Activated CD4-positive, alpha-beta T cell treated with anti-CD3 and anti-CD28 coated beads, Interleukin-2, amount 10 ng/mL, durations not matched to agents 7 days and 5 days (primary cell): ENCODE measurements at places on chromosomes 13 and 19.

GRCh38 chr13:110393761-110394160 is 86.7 kb downstream of the COL4A2 start:
- no peak for DNase-seq

DNA sequence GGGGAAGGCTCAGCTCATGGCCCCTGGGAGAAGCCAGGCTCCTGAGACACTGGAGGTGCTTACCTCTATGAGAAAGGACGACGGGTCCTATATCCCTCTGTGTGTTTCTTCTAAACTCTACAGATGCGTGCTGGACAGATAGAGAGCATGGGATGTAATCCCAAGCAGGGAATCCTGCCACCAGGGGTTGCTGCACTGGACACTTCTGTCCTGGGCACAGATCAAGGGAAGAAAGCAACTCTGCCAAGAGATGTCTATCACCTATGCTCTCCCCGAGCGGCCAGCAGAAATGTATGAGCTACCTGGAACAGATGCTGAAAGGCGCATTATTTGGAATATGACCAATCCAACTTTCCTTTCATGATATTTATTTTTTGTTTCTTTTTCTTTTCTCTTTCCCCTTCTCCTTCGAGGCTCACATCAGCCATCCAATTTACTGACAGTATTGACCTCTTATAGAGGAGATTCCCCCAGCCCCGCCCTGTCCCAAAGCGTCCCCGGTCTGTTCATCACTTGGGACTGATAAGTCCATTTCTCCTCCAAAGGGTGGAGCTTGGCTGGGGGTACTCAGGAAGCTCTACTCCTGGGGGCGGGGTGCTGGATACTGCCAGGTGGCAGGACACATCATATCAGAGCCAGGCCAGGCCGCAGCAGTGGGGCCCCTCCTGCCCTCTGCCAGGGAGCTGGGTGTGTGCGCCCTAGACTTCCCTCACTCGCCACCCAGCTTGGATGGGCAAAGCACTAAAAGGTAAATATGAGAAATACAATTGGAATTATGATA is 34.2 kb downstream of the TSHZ3 start:
- DNase-seq, result no peak

DNA sequence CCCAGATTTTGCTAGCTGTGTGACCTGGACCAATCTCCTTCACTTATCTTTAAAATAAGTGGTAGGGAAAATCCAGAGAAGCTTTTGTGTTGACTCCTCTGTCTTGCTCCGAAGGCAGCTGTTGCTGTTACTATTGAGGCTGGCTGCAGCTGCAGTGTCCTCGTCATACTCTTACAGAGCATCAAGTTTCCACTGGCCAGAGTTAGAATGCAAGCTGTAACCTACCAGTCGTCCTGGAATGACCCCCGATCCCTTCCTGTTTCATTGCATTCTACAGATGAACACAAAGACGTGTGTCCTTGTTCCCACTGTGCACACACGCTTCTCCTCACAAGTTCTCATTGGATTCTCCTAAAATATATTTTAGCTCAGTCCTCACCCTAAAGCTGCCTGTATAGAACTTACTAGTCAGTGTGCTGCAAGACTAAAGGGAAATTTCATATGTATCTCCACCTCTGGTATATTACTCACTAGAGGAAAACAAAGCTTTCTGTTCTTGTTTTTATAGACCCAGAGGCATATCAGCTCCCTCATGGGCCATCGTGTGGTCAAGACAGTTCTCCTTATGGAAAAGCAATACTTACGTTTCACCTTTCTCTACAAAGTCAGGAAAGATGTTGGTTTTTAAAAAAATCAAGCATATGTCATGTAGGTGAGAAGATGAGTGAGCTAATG is 589.8 kb downstream of the LMO7 start:
- DNase-seq, result no peak

GRCh38 chr13:99439048-99439447 is 62.2 kb upstream of the TM9SF2 start:
- DNase-seq, result no peak

GRCh38 chr19:23788411-23788810 is 29.7 kb upstream of the ZNF681 start:
- DNase-seq, result no peak

- no peak for DNase-seq
Measured at GRCh38 chr19:44813070-44813840, 4.4 kb downstream of the BCAM start.

- no peak for DNase-seq
Measured at GRCh38 chr13:28513745-28514144, 18.8 kb upstream of the FLT1 start.

GRCh38 chr19:17755977-17756670 is 4.8 kb downstream of the FCHO1 start:
- peak; percentile 59 for DNase-seq

- no peak for DNase-seq
Measured at GRCh38 chr13:37741536-37741935, 128.0 kb downstream of the TRPC4 start.

DNA sequence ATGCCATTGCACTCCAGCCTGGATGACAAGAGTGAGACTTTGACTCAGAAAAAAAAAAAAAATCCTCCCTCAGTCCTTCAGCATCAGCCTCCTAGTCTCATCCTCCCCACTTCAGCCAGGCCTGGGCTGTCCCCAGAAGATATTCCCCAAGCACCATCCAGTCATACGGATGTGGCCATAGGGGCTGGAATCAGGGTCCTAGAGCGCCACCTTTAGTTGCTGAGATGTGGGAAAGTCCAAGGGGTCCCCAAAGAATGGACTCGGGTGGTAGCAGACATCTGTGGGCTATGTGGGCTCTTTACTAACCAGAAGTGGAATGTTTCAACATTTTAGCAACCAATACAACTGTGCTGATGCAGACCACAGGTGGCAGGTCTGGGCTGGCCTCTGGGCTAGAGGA is 3.1 kb upstream of the TYROBP start:
- no peak for DNase-seq

- DNase-seq, result no peak
Measured at GRCh38 chr13:51541037-51541436, 43.2 kb upstream of the WDFY2 start.

DNA sequence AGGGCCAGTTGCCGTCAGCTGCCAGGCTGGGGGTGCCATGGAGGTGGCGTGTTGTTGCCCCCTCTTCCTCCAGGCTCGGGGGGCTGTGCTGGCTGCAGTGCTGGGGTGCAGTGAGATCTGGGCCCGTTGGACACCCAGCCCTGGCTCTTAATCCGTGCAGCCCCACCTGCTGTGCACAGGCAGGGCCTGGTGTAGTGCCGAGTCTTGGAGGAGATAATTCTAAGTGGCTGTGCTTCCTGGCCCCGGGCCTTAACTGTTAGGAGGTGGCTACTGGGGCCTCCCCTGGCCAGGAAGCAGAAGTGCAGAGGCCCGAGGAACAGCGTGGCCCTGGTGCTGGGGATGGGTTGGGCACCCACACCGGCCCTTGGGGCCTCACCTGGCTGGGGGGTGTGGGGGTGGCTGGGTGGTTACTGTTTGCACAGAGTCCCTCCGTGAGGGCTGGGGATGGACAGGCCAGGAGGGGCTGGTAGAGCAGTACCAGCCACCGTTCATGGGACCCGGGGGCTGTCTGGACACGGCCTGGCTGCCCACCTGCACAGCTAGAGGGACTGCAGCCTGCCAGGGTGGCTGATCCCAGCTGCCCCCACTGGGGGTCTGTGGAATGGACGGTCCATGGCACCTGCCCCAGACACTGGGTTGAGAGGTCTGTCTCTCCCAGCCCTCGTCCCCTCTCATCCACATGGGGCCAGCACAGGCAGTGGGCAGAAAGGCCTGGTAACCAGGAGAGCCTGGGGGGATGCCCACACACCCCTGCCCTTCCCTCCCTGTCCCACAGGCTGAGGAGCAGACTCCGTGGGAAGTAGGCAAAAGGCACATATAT is 3.3 kb downstream of the GPX4 start:
- DNase-seq, result no peak

- DNase-seq, result no peak
Measured at GRCh38 chr13:48506092-48506701, 26.7 kb downstream of the RCBTB2 start.

- DNase-seq, result no peak
Measured at GRCh38 chr13:23141964-23142363, 38.8 kb upstream of the SGCG start.

GRCh38 chr13:62850331-62850730 is 1434.7 kb upstream of the PCDH20 start:
- DNase-seq, result no peak

GRCh38 chr13:26340807-26341206 is 86.9 kb downstream of the CDK8 start:
- no peak for DNase-seq

- peak; percentile 16 for DNase-seq
Measured at GRCh38 chr19:6126335-6126974, 9.0 kb upstream of the ACSBG2 start.

DNA sequence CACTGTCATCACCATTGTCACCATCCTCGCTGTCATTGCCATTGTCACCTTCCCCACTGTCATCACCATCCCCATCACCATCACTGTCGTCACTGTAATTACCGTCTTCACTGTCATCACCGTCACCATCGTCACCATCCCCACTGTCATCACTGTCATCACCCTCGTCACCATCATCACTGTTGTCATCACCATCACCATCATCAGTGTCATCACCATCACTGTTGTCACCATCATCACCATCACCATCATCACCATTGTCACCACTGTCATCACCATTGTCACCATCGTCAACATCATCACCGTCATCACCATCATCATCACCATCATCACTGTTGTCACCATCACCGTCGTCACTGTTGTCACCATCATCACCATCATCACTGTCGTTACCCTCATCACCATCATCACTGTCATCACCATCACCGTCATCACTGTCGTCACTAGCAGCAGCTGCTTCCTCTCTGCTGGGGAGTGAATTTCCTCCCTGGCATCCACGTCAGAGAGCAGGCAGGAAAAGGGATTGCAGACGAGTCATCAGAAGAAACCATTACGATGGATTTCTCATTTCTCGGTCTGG is 27.3 kb downstream of the TMEM255B start:
- no peak for DNase-seq

DNA sequence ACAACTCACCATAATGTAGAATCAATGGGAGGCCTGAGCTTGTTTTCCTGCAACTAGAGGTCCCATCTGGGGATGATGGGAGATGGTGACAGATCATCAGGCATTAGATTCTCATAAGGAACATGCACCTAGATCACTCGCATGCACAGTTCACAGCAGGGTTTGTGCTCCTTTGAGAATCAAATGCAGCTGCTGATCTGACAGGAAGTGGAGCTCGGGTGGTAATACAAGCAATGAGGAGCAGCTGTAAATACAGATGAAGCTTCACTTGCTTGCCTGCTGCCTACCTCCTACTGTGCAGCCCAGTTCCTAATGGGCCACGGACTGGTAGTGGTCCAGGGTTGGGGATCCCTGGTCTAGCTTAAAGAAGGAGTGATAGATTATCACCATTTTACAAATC is 33.0 kb downstream of the KPNA3 start:
- DNase-seq, result peak; percentile 12

GRCh38 chr19:21321134-21321533 is 8.1 kb downstream of the ZNF708 start:
- no peak for DNase-seq

DNA sequence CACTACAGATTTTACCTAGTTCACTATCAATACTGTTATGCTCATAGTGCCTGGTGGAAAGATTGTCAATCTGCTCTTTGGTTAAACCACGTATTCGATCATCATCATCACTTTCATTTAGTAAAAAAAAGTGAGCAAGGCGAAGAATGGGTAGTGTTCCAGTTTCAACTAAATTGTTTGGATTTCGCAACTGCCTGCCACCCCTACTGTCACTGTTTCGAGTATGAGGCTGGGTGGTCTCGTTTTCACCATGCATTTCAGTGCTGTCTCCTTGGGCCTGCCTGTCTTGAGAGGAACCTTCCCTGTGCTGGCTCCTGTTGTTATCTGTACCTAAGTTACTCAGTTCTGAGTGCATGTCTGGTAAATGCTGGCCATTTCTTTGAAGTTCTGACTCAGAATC is 8.1 kb downstream of the RNF6 start:
- no peak for DNase-seq

DNA sequence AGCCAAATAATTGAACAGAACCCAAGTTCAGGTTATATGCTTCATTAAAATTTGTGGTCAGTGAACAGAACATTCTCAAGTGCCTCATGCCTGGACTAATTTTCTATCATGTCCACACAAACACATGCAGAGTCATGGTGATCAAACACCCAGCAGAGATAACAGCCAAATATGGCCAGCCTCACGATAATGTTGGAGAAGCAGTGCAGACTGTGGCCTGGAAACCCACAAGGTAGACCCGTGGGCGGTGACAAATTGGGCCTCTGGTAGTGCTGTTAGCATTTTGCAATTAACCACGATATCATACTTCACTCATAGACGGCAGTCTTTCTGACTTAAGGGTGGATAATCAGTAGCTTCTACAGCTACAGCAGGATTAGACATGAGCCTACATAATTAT is 35.0 kb upstream of the VWA8 start:
- DNase-seq, result no peak

- DNase-seq, result no peak
Measured at GRCh38 chr13:101307181-101307701, 109.1 kb downstream of the NALCN start.

GRCh38 chr19:53892981-53893325 is 11.0 kb downstream of the PRKCG start:
- DNase-seq, result no peak

DNA sequence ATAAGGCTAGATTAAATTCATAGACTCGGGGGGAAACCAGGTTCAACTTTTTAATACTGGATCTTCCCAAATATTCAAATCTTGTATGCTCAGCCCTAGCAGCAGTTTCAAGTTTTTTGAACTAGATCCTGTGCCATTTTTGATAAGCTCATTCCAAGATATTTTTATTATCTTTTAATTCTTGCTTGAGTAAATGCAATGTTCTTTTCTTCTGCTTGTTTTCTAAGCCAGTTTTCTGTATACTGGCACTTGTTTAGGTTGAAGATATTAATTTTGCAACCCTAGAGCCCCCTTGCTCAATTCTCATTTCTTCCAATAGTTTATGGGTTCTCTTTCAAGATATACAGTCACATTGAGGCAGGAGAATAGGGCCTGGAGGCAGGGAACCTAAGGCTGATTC is 13.1 kb upstream of the PNMA8C start:
- no peak for DNase-seq

DNA sequence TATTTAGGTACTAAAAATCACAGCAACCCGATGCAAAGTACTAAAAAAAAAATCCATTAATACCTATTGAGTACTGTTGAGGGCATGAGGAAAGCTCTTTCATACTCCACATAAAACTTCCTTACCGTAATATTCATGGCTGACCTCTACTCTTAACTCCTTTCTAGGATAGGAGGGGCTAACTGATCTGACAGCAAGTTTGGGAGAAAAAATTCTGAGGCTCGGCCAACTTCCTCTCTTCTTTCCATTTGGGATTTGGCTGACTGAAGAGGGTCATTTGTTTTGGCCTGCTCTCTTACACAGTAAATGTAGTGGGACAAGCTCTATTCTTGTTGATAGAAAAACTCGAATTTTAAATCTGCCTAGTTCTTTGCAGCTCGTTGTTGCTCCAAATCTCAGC is 9.4 kb upstream of the USPL1 start:
- DNase-seq, result no peak

DNA sequence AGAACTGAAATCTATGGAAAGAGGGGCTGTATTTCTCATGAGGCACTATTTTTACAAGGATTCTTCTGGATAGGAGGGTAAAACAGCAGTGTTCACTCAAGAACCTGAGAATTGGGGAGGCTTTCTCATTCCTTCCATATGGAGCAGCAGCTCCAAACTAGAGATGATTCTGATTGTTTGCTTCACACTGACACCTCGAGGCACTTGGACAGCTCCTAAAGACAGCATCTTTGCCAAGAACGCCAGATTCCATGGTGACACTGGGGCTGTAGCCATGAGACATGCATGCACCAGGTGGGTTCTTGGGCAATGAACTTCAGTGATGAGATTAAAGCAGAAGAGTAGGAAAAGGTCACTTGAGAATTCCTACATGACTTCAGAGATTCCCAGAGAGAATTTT is 361.5 kb upstream of the HTR2A start:
- DNase-seq, result no peak
